Fibroblast of lung (primary cell): ENCODE measurements at places on chromosomes 5 and 9.

DNA sequence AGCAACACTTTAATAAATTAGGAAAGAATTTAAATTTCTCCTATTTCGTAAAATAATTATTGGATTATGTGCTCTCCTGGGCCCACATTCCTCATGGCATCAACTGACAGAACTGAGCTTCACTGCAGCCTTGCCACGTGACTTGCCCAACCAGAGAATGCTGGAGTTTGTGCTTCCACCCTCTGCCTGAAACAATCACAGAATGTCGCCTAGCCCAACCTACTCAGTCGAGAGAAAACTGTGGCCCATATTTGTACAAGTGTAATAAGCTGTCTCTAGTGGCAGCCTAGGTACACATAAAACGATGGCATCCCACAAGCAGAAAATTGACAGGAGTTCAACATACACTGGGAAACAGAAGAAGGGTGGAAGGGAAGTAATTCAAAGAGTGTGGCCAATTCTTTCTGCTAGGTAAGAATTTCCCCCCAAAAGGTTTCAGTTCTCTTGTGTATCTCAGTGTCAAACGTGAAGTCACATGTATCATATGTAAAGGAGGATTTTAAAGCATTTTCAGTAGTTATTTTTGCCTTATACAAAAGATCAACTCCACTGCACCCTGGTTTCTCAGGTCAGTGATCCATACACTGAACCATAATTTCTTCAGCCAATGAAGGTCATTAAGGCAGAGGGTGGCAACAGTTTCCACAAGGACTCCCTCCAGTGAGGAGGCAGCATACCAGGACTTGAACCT, 41.7 kb downstream of the ZNF608 start:
- no peak for DNase-seq

DNA sequence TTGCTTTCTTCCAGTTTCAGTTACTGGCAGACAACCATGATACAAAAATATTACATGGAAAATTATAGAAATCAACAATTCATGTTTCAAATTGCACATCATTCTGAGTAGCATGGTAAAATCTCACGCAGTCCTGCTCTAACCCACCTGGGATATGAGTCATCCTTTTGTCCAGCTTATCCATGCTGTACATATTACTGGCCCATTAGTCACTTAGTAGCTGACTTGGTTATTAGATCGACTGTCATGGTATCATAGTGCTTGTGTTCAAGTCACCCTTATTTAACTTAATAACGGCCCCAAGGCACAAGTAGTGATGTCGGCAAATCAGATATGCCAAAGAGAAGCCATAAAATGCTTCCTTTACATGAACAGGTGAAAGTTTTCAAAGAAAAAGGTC, 41.2 kb downstream of the NADK2 start:
- DNase-seq, result no peak

- DNase-seq, result no peak
These were observed 32.9 kb downstream of the PALM2AKAP2 start for GRCh38 chr9:109812818-109813281.

DNA sequence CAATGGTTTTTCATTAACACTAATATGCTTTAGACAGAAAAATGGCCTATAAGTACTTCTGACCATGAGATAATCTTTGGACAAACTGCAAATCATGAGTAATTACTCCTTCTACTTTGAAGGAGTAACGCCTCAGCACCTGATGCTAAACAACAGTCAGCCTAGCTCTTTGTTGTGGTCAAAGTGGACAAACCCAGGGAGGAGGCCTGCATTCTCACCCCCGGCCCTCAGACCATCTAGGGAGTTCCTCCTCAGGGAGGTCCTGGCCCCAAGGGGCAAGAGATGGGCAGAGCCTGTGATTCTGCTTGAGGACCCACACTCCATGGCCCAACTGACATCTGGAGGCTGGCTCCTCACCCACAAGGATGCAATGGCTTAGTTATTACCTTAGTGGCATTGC, 48.2 kb upstream of the ANGPTL2 start:
- no peak for DNase-seq

GRCh38 chr5:162911873-162912272, 525.5 kb upstream of the CCNG1 start:
- DNase-seq, result no peak

- peak; percentile 87 for DNase-seq
These were observed 80.5 kb downstream of the PAPPA start for GRCh38 chr9:116234081-116234480.

DNA sequence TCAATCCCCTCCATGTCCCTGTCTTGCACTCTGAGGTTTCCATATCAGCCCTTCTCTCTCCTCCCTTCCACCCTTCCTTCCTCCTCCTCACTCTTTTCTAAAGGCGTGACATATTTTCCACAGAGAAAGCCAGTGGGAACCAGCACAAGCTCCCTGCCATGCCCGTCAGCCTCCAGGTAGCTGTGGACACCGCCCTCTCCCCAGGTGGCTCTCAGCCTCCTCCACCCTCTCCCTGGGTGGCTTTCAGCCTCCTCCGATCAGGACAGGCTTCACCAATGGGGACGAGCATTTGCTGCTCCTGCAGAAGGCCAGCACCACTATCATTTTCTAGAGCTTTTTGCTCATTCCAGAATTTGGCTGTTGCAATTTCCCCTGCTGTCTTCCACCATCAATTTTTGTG, 236.6 kb downstream of the GADD45G start:
- DNase-seq, result no peak

DNA sequence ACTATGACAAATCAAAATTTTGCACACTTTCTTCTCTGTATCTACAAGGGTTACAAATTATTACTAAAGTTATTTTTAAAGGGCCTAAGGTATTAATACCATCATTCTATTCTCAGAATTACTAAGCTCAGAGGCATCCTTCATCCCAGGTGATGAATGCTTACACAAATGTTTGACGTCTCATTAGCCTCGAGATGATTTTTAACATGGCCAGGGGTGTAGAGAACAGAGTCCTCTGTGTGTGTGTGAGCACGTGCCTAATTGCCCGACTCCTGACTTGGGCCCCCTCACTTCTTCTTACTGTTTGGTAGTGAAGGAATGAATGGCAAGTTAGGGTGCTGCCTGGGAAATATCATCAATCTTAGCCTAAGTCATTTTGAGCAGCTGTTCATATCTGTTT, 221.1 kb downstream of the ENC1 start:
- no peak for DNase-seq

DNA sequence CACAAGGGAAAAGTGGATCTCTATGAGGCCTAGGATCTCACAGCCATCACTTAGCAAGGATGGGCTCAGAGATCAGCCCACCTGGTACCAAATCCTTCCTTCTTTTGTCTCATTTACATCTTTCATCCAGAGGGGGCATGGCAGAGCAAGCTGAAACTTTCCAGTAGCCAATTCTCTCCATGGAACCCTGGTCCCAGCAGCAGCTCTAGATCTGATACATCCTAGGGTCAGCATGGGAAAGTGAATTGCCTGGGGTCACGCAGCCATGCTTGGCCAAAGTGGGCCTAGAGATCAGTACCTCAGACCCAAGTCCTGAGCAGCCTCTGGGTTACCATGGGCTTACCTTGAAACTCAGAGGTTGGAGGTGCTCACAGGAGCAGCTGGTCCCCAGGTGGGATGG, 170.5 kb downstream of the GABBR2 start:
- no peak for DNase-seq

DNA sequence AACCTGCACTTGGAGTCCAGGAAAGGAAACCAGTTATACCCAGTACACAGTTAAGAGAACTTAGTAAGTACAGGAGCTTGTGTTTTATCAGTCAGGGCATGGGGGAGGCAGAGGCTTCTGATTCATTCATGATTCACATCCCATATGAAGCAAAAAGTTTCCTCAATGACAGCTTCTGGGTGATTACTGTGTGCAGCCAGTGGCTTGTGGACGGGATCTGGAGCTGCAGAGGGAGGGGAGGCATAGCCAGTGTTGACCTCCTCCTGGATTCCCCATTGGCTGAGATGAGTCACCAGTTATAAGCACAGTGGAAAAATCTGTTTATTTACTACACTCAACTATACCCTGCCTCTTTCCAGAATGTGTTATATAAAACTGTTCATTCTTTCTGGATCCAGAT, 17.7 kb downstream of the IL31RA start:
- peak; percentile 98 for DNase-seq

DNA sequence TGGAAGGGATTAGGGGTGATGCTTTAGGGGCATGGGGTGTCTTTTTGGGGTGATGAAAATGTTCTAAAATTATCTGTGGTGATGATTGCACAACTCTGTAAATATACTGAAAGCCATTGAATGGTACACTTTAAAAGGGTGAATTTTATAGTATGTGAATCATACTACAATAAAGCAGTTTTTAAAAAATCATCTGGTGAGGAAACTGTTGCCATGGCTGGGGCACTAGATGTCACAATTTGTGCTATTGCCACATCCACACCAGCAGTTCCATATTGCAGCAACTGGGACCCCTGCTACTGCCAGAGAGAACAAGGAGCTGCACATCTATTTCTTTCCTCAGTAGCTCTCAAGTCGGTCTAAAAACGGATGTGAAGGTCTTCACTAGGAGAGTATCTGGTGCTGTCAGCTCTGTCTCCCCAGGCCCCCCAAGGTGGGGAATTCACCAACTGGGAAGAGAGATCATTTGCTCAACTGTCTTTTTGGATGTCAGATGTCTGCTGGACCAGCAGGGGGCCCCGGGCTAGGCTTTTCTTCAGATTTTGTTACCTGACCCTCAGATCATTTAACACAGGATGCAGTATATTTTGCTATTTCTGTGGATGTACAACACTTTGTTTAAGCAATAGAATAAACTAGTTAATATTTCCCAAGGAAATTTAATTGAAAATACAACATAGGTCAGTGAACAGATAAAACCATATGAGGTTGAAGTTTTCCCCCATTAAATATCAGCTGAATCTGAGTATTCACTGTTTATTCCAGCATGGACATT, 13.2 kb downstream of the CMYA5 start:
- DNase-seq, result peak; percentile 51

DNA sequence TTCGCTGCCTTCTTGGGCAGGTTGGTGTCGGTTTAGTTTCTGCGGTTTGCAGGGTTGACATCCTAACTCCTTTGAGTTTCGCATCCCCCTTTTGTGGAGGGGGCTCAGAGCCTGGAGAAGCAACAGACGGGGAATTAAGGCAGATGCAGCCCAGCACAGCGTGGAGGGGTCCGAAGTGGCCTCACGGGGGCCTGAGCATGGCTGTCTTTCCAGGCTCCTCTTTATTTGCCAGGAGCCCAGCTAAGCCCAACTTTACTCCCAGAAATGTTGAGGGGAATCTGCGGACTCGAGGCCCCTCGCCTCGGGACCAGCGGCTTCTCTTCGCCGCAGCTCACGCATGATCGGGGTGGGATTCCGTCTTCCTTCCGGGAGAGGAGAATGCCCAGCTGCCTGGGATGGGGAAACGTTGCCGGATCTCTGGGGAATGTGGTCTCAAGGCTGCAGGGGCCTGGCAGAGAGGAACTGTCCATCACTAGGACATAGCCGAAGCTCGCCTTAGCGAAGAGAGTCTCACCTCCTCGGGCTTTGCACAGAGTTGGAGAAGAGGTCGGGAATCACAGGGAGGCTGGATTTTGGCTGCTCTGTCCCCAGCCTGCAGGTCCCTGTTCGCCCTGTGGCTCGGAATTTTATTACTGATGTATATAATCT, 1.3 kb downstream of the RAI14 start:
- peak; percentile 69 for DNase-seq

DNA sequence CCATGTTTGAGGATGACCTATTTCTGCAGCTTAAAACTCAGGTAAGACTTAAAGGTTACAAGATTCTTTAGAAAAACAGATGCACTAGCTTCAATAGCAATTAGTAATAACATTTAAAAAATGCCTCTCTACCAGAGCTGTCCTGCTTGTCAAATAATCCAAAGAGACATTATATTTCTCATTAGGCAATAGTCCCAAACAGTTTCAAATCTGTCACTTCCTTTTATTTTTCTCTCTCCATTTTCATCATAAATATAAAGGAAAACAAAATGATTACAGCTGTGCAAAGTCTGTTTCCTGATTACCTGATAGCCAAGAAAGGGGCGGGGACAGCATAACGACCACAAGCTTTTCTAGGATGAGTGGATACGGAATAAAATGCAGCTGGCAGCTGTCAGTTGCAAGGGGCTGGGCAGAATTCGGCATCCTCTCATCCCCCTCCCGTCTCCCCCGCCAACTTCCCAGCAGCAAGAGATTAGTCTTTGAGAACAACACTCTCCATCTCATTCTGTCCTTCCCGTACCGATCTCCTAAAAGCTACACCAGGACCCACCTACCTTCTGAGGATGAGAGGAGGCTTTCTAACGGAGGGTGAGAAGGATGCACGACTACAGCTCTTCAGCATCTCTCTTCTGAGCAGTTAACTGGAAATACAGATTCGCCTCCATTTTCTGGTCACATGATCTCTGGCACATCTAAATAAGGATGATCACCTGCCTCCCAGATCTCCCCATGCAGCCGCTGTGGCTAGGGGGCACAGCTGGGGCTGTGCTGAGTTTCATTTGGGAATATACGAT, 72.5 kb upstream of the PCA3 start:
- peak; percentile 28 for DNase-seq

GRCh38 chr5:178751286-178751685, 20.8 kb upstream of the ZNF354A start:
- no peak for DNase-seq

DNA sequence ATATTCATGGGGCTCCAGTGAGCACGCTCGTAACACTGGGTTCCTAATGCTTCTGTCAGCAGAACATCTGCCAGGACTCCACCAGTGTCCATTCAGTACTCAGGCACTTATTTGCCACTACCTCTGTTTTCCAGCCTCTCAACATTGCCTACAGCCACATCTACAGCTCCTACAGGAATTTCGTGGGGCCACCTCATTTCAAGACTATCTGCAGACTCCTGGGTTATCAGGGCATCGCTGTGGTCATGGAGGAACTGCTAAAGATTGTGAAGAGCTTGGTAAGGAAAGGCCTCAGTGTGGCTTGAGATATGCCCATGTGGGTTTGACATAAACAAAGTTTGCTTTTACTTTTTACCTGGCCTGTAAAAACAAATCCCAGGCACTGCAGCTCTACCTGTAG, 92.9 kb downstream of the CYFIP2 start:
- DNase-seq, result no peak

DNA sequence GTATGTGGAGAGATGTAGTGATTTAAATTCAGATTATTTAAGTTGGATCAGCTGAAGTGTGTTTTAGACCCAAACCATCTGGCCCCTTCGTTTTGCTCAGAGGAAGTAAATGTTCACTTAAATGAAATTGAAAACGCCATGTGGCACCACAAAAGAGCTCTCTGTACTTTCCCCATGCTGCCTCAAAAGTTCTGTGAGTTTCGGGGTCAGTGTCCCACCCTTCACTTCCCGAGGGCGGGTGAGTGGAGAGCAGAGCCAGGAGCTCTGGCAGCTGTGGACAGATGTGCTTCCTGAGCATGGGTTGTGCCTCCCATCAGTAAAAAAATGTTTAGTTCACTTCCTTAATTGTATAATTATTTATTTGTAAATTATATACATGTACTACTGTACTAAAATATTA, 48.4 kb downstream of the PSD2 start:
- DNase-seq, result no peak

- no peak for DNase-seq
These were observed 1.5 kb upstream of the RNF145 start for GRCh38 chr5:159210846-159211245.

DNA sequence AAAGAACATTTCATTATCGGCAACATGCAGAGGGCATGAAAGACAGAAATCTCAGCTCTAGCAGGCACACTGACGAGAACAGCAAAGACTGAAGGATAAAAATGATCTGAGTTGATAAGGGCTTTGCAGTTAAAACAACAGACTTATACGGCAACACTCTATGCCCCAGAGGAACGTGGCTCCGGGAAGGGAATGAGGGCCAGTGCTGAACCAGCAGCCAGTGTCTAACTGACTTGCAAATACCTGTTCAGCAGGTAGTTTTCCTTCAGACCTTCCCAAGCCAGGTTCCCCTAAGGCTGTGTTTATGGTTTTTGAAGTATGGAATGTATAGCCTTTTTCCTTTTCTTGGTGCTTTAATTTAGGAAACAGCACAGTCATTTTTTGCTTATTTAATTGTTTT, 121.3 kb upstream of the CDH18 start:
- DNase-seq, result no peak
